ENCODE measurements at places on chromosomes 7 and 10.
A peak's percentile ranks its signal among the peaks of the same experiment; 100 is the strongest.

GRCh38 chr7:32761451-32762205 is 129.9 kb downstream of the KBTBD2 start:
- no peak for DNase-seq

GRCh38 chr7:66747881-66748511 is 7.5 kb downstream of the RABGEF1 start:
- DNase-seq: no peak

GRCh38 chr10:12418000-12418399 is 68.7 kb downstream of the CAMK1D start:
- DNase-seq: no peak

DNA sequence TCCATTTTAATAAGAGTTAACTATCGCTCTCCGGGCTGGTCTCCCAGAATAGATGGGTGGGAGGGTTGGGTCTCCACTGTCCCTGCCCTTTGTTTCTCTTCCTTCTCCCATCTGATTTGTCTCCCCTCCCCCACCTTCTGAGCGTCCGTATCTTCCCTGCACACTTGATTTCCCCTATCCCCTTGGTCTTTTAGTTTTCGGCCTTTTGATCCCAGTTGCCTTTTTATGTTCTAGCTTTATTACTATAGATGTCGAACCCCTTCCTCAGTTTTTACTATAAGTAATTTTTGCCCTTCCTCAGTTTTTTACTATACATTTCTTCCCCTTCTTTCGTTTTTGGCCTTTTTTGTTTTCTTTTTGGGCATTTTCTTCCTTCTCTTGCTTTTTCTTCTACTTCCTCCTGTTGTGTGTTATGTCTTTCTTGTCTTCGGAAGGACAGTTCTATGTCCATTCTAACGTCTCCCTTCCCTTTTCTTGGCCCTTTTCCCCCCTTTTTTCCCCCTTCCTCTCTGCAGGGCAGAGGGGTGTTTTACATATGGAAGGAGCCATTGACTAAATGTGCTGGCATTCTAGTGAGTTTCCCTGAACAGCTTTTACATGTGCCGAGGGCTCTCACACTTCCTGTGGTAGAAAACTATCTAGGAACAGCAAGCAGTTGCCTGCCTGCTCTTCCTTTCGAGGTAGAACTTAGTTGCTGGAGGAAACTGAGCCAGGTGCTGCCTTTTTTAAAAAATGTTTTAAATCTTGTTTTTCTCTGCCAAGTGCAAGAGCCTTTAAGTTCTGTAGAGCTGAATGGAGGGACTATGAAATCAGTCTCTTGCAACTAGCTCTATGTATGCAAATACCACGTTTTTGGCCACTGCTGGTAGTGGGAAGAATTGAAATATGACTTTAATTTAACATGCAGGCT is 2.8 kb downstream of the TET1 start:
- DNase-seq: no peak

- DNase-seq: peak; percentile 64
Measured at GRCh38 chr10:72335394-72336258, 19.1 kb downstream of the DNAJB12 start.

DNA sequence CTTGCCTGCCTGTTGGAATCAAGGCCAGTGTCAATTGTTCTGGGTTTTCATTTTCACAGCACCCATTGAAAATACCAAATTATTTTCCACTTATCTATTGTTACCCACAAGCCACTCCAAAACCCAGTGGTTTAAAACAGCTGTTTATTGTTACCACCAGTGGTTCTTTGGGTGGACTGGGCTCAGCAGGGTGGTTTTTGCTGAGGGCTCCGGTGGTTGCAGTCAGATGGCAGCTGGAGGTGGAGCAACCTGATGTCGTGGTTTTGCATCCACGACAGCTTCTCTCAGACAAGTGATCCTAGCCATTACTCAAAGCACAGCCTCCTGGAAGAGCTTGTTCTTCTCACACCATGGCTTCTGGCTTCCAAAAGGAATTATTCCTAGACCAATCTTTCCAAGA is 235.1 kb upstream of the ADARB2 start:
- no peak for DNase-seq

DNA sequence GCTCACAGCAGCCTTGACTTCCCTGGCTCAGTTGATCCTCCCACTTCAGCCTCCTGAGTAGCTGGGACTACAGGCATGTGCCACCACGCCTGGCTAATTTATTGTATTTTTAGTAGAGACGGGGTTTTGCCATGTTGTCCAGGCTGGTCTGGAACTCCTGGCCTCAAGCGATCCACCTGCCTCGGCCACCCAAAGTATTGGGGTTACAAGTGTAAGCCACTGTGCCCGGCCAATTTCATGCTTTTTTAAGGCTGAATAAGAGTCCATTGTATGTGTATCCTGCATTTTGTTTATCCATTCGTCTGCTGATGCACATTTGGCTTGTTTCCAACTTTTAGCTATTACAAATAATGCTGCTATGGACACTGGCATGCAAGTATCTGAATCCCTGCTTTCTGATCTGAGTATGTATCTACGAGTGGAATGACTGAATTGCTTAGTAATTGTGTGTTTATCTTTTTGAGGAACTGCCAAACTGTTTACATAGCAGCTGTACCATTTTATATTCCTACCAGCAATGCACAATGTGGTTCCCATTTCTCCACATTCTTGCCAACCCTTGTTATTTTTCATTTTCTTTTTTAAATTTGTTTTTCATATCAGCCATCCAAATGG is 37.3 kb upstream of the TPST1 start:
- no peak for DNase-seq

- DNase-seq: no peak
Measured at GRCh38 chr10:90352288-90352687, 505.6 kb downstream of the HTR7 start.

DNA sequence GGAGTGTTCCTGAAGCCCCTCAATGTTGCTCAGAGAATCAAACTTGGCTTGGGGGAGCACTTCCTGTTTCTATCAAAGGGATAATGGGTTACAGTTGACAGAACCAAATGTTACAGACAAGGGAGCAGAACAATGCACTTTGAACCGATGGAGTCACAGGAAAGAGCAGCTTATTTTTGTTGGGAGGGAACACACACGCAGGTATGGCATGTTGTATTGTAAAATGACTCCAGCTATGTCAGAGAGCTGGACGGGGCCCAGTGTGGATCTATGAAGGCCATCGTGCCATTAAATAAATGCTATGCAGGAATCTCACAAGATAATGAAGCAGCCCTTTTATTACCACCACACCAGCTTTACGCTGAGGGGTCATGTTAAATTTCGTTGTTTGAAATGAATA is 35.1 kb downstream of the RHOBTB1 start:
- DNase-seq: no peak

GRCh38 chr10:71092812-71093401 is 119.5 kb upstream of the UNC5B start:
- DNase-seq: no peak

GRCh38 chr7:156487811-156488533 is 152.6 kb upstream of the RNF32 start:
- DNase-seq: no peak

- no peak for DNase-seq
Measured at GRCh38 chr7:1019789-1020610, 24.3 kb upstream of the GPR146 start.

DNA sequence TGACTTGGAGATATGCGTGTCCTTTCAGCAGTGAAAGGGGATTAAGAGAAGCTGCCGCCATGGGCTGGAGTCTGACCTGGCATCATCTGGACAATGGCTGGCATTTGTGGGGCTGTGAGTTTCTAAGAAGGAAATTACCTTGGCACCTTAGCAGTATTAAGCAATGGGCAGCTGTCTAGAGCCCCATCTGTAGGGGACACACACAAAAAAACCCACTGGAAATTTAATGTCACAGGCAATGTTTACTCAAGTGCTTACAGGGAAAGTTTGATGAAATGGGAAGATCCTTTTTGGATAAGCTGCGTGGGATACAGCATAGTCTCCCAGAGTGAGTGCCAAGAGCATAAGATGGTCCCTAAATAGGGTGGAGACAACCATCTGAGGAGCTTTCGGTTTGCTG is 25.0 kb downstream of the ADRA2A start:
- no peak for DNase-seq

GRCh38 chr10:16776896-16777295 is 40.3 kb downstream of the RSU1 start:
- no peak for DNase-seq

- DNase-seq: peak; percentile 28
Measured at GRCh38 chr10:48802611-48803071, 118.0 kb downstream of the WDFY4 start.

GRCh38 chr10:113385021-113385999 is 167.5 kb upstream of the HABP2 start:
- peak; percentile 47 for DNase-seq

GRCh38 chr10:59099481-59099880 is 77.0 kb upstream of the PHYHIPL start:
- no peak for DNase-seq

DNA sequence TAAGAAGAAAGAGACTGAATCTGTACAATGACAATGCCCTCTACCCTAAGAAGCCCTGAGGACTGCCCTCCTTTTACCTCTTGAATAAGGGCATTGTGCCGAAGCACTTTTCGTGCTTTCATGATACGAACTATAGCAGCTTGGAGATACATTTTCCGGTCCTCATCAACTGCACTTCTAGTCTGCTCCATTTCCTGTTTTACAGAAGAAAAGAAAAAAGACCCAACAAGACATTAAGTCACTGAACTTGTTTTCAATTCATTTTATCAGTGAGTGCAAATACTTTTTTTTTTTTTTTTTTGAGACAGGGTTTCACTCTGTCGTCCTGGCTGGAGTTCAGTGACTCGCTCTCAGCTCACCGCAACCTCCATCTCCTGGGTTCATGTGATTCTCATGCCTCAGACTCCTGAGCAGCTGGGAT is 78.4 kb downstream of the CUL2 start:
- no peak for DNase-seq

DNA sequence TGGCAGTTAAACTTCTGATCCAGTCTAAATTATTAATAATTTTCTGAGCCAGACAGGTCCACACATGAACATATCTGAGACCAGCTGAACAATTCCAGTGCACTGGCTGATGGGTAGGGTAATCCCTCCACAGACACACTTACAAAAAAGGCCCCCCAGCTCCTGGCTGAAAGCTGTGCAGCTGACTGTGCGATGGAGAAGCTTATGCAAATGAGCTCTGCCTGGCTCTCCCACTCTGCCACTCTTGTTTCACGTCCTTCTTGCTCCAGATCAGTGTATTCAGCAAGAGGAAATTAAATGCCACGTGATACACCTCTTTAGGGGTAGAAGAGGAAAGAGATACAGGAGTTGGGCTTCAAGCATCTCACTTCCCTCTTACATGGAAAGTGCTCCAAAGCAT is 76.4 kb upstream of the FEZF1 start:
- DNase-seq: no peak

- no peak for DNase-seq
Measured at GRCh38 chr7:78770422-78771410, 682.8 kb downstream of the MAGI2 start.

- no peak for DNase-seq
Measured at GRCh38 chr7:152076324-152076821, 50.9 kb downstream of the GALNT11 start.

DNA sequence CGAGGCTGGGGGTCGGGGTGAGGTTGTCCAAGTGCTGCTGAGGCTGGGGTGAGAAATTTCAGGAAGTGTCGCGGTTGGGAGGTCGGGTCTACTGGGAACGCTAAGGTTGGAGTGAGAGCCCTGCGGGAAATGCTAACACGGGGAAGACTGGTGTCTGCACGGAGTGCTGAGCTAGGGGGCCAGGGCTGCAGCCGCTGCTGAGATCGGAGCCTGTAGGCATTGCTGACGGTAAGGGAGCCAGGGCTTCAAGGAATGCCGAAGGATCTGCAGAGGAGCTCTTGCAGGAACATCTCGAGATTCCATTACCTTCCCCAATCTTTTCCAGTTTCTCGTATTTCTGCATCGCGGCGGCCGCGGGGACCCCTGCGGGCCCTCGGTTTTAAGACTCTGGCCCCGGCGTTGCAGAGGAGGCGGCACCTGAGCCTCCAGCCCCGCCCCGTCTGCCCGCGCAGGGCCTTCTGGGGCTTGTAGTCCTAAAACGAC is at the start of gene CDK5:
CDK5 (minus strand) TSS at position 392 of the 483 bp plus-strand sequence; CDS start at position 343, 49 bp downstream.
- DNase-seq: no peak

DNA sequence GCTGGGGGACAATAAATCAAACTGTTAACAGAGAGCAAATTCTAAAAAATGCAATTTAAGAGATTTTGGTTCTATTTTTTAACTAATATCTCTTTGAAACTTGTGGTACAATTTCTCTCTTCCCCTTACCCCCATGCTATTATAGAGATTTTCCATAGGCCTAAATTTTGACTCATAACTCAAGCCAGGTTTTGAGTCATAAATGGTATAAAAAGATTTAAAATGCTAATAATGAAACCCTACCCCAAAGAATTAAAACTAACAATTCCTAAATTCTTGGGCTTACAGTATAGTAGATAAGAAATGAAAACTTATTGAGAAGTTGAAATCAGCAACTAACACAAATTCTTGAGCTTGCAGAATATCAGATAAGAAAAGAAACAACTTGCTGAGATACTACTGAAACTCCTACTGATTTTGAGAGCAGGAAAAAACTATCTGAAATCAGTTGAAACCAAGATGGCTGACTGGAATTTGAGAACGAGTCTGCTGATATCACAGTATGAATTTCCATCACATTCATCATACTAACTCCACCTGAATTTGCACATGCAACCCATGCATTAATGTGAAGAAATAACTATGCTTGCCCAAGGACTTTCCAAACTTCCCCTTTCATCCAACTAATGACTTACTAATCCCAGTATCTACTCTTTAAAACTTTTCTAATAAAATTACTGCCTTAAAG is 36.3 kb downstream of the POT1 start:
- DNase-seq: no peak

- no peak for DNase-seq
Measured at GRCh38 chr10:86763404-86763803, 7.0 kb downstream of the BMPR1A start.

GRCh38 chr7:49718760-49719159 is 54.7 kb upstream of the VWC2 start:
- no peak for DNase-seq

GRCh38 chr7:142908921-142909890 is 23.7 kb upstream of the TRPV6 start:
- no peak for DNase-seq

DNA sequence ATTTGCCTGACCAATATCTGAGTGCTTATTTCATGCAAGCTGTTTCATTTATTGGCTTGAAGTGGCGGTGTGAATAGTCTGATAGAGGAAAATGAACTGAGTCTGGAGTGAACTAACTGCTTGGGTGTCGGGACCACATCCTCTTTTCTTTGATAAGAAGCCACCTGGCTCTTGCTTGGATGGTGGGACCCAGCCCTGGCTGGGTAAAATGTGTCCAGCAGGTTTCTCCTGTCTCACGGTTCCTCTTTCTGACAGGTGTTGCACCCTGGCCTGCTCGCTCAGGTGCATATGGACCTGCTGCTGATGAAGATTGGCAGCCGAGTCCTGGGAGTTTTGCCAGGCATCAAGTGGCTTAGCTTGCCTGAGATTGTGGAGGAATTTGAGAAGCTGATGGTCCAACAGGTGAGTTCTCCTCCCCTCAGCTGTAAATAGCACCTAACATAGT is 1.6 kb downstream of the ADCK2 start:
- DNase-seq: no peak

GRCh38 chr7:27782849-27783248 is 42.9 kb downstream of the TAX1BP1 start:
- no peak for DNase-seq

DNA sequence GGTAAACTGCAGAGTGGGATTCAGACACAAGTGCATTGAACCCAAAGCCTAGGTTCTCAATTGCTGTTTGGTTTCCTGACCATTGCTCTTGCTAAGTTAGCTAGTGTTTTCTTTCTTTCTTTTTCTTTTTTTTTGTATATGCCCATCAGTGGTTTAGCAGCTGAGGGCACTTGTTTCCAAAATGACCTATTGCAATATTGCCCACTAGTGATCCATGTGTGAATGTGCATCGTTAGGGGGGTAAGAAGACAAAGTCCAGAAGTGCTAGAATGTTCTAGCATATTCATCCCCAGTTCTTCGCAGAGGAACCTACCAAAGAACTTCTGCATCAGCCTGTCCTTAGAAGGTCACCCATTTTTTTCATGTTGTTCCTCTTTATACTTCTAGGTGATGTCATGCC is 252.8 kb upstream of the GPR26 start:
- no peak for DNase-seq

Measured in stimulated activated naive B cell treated with anti-CD40 and anti-IgM and Interleukin-4, amounts not matched to agents 10 μg/mL and 1 μg/mL and 100 μg/mL, for 72 hours (primary cell).